ENCODE measurements at places on chromosomes 6 and 20.

DNA sequence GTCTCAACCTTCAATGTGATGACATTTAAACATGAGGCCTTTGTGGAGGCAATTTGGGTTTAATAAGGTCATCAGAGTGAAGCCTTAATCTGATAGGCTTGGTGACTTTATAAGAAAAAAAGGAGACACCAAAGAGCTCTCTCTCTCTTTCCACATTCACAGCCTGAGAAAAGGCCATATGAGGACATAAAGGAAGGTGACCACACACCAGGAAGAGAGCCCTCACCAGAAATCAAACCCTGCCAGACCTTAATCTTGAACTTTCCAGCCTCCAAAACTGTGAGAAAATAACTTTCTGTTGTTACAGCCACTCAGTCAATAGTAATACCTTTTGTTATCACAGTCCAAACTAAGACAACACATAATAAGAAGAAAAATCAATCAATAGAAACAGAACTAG lies 47.7 kb downstream of the COL12A1 start:
- DNase-seq: no peak

GRCh38 chr6:87747646-87748045 lies 45.6 kb upstream of the AKIRIN2 start:
- no peak for DNase-seq

DNA sequence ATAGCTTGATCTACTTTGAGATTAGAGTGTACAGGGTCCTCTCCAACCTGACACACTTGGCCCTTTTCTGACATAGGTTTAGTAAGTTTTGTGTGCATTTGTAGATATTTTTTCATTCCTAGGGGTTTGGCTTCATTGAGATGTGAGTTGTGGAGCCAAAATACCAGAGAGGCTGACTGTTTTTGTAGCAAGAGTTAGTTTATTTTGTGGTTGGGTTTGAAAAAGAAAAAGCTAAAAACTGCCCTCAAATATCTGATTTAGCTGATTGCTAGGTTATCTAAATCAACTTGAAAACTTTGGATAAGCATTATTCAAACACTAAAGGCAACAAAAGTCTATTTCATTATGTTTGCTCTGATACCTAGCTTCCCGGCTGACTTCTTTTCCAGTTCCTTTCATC lies 164.7 kb upstream of the CENPW start:
- no peak for DNase-seq

- DNase-seq: no peak
These were observed 83.3 kb upstream of the RALGAPA2 start for GRCh38 chr20:20795721-20796120.

DNA sequence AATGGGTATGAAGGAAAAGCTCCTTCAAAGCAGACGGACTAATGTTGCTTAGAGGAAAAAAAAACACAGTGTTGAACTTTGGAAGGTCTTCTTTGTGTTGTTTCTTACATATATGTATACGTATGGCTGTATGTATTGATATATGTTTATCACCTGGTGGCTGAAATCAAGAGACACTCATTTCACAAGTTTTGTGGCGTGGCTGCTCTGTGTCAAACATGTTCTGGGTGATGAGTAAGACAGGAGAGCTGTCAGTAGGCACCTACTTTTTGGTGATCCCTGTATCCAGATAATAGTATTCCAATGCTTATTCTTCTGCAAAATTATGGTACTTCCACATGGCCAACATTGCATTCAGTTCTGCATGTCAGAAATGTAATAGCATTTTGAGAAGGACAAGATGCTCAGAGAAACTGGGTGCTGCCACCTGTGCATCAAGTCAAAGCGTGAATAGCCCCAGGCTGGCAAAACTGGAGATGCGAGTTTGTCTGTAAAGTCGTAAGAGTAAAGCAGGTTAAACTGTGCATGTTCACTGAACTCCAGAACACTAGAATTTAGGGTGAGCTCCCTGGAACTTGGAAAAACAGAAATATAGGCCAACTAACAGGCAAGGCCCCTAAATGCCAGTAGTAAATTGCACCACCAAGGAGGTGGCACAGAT lies 67.9 kb downstream of the ARMC2 start:
- no peak for DNase-seq

DNA sequence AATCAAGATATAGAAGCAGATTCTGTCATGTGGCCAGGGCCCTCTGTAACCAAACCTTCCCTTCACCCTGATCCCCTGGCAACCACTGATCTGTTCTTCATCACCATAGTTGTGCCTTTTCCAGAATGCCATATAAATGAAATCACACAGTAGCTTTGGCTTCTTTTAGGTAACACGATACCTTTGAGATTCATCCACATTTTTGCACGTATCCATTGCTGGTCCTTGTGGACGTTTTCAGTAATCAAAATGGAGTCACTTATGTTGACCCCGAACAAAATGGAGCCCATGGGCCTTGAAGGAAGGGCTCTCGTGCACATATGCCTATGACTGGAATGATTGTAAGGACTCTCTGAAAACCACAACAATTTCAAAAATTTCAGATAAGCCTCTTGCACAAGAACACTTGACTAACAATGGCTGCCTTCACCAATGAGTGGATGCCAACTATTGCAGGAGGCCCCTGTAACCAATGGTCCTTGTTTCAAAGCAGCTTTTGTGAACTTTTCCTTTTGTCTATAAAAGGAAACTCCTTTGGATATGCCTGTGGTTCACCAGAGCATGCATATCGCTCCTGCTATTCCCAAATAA lies 84.3 kb upstream of the RALY start:
- no peak for DNase-seq

GRCh38 chr6:119620846-119621555 lies 271.4 kb upstream of the MAN1A1 start:
- no peak for DNase-seq

- no peak for DNase-seq
These were observed 110.8 kb downstream of the MYLK4 start for GRCh38 chr6:2639896-2640295.

GRCh38 chr6:75349262-75349984 lies 64.8 kb upstream of the TMEM30A start:
- no peak for DNase-seq

GRCh38 chr6:73145690-73146089 lies 79.6 kb downstream of the KHDC1L start:
- DNase-seq: no peak

- DNase-seq: no peak
These were observed 168.9 kb upstream of the COL21A1 start for GRCh38 chr6:56416247-56416646.

DNA sequence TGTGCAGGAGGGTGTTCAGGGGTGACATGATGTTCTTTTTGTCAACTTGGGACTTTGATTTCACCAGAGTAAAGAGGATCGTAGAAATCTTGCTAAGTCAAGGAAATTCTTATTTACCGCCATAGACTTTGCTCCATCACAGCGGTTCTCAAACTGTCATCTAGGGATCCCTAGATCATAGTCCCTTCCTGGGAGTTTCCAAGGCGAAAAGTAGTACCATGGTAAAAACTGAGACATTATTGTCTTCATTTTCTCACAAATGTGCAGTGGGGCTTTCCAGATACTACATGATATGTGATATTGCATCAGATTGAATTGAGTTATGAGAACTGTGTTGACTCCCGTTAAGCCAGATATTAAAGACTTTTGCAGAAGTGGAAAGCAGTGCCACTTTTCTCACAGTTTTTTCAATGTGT lies 79.7 kb downstream of the JARID2 start:
- DNase-seq: no peak

DNA sequence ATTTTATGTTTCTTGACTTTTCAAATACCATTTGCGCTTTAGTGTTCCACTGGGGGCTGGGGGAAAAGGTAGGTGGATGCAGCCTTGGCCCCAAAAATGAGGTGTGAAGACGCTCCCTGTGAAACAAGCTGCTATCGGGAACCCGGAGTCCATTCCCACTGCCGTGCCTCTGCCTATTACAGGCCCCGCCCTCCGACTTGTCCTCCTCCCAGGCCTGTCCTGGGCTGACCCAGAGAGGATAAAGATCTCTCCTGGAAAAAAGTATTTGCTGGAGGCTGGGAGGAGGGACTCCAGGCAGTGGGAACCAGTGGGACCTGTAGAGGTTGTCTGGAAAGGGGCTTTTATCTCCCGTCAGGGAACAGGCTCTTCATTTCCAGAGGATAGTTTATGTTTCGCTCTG lies 215.0 kb downstream of the SLC24A3 start:
- no peak for DNase-seq

GRCh38 chr6:41488433-41489119 lies 57.6 kb upstream of the FOXP4 start:
- DNase-seq: no peak

GRCh38 chr20:46151936-46152335 lies 33.8 kb downstream of the CD40 start:
- DNase-seq: no peak

- DNase-seq: no peak
These were observed 29.3 kb upstream of the ARMH2 start for GRCh38 chr6:24827970-24828369.

- no peak for DNase-seq
These were observed 25.5 kb downstream of the TTBK1 start for GRCh38 chr6:43268782-43269272.

DNA sequence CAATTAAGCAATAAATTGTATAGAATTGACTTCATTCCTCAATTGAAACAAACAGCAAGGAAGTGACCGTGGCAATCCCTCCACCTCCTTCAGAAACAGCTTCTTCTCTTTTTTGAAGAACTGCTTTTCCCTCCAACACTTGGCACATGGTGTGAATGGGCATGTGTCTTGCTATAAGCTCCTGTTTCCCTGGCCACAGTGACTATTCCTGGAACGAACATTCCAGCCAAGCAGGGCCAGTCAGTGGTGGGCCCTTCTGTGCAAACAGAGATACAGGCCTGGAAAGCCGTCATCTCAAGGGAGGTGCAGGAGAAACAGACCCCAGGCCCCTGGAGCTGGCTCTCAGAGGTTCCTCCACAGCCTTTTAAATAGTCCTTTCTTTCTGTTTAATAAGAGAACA lies 6.9 kb downstream of the TXNDC5 start:
- DNase-seq: no peak

- DNase-seq: no peak
These were observed 193.3 kb downstream of the QKI start for GRCh38 chr6:163607792-163608191.

All from natural killer cell (primary cell).